ENCODE measurements at places on chromosomes 7 and 10.

DNA sequence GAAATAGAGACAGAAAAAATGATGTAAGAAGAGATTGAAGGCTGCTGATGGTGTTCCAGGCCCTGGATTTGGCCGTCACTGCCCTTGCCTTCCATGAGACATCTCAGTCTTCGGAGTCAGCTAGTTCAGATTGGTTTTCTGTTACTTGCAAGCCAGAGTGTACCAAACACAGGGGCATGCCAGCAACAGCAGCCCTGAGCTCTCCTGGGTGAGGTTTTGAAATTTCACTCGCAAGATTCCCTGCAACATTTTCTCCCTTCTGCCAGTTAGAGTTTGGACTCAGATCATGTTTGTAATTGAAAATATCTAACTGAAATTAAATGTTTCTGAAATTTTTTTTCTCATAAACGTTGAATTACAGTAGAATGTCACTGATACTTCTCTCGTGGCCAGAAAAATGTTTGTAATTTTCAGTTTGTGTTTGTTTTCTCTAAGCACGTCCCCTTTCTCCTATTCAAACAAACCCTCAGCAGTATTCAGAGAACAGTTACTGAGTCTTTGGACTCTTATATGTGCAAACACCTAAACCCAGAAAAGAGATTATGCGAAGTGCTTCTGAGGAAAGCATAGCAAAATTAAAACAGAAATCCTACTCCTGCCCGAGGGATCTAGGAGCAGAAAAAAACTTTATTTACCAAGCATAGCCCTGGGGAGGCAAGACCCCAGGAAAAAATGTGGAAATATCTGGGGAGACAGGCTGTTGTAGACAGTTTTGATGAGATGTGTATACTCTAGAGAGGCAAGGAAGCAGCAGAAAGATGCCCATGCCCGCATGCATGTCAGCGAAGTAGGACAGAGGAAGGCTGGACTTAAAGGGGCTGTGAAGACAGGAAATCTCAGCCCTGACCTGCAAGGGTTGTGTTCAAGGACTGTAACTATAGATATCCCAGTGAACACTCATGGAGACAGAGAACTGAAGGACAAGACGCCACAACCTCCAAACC is 43.0 kb upstream of the NAMPT start:
- no peak for DNase-seq

- DNase-seq = no peak
These were observed 115.9 kb upstream of the ARID5B start for GRCh38 chr10:61785473-61786105.

- peak; percentile 37 for DNase-seq
These were observed 644 bp downstream of the SORBS1 start for GRCh38 chr10:95560278-95561176.

GRCh38 chr7:57819491-57819981 is 369.6 kb downstream of the ZNF716 start:
- no peak for DNase-seq

DNA sequence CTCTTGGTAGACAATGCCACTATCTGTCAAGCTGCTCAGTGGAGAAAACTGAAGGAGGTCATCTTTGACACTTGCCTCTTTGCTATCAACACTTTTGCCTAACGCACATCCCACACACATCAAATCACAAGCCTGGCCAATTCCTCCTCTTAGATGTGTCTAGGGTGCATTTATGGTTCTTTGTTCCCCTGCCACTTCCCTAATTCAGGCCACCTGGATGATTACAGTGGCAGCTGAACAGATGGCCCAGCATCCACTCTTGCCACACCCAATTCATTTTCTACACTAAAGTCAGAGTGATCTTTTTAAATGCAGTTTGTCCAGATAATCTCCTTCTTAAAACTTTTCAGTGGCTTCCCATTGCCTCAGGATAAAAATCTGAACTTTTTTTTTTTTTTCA is 58.6 kb downstream of the LAMB4 start:
- DNase-seq = no peak

DNA sequence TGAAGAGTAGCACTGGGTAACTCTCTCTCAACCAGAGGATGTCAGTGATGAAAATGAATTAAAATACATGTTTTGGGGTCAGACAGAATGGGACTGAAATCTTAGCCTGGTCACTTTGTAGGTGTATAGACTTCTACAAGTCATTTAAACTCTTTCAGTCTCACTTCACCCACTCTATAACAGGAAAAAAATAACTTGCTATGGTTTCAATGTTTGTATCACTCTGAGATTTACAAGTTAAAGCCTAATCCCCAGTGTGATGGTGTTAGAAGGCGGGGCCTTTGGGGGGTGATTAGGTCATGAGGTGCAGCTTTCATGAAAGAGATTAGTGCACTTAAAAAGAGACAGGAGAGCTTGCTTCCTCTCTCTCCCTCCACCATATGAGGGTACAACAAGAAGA is 134.8 kb downstream of the INHBA start:
- no peak for DNase-seq
